ENCODE measurements at places on chromosomes 2 and 18. TPM values are rescaled to one million over a fixed set of nuclear protein-coding genes. Genes with fewer than 3 reads are reported as not detected.

- no peak for DNase-seq
Observed at GRCh38 chr2:19646987-19647386, 254.8 kb downstream of the TTC32 start.

DNA sequence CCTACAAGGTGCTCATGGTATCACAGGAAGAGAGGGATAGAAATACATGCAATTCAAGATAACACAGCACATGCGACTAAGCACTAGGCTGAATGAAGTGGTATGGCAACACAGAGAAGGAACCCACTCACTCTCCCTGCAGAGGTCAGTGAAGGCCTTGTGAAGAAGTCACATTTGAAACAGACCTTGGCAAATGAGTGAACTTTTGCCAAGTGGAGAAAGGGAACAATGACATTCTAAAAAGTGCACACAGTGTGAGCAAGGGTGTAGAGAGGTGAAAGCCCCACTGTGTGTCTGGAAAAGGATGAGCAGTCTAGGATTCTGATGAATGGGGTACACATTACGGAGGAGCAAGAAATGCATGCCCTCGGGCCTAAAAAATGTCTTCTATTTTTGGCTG lies 23.3 kb downstream of the KLF7 start:
- no peak for DNase-seq

- DNase-seq, result no peak
Observed at GRCh38 chr2:204177251-204177976, 240.9 kb downstream of the ICOS start.

- DNase-seq, result no peak
Observed at GRCh38 chr18:79884963-79885728, 66.3 kb downstream of the SLC66A2 start.

DNA sequence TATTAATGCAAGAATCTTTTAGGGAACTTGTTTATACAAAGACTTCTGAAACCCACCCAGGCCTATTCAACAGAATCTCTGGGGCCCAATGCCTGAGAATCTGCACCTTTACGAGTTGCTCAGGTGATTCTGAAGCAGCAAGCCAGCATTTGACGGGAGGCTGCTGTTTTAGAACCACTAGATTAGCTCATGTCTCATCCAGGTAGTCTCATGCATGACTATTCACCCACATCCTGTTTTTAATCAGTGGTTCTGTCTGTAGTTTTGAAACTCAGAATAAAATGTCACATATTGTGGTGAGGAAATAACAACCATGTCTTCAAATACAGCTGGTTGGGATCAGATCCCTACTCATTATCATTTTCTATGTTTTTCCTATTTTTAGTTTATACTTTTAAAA lies 39.5 kb downstream of the CYTIP start:
- DNase-seq, result no peak

- DNase-seq, result no peak
Observed at GRCh38 chr18:41922841-41923240, 32.2 kb upstream of the PIK3C3 start.

ADRA2B gene
- 3.0 TPM for total RNA-seq

SH2D6 gene
- total RNA-seq, result 0.07 TPM

TMEM182 gene
- total RNA-seq, result 4.6 TPM

SH3YL1 gene
- 24.3 TPM for total RNA-seq

MYOM1 gene
- total RNA-seq, result 0.45 TPM

CDH20 gene
- total RNA-seq, result 1.6 TPM
